ENCODE measurements at places on chromosomes 4 and X.

DNA sequence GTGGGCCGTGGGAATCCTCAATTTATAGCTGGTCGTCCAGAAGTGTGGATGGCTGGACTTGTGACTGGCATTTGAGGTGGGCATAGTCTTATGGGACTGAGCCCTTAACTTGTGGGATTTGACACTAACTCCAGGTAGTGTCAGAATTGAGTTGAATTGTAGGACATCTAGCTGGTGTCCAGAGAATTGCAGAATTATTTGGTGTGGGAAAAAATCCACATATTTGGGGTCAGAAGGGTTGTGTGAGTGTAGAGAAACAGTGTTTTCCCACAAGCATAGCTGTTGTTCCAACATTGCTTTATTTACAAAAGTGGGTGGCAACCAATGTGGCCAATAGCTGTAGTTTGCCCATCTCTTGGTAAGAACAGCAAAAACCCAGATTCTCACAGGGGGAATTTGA, 91.3 kb downstream of the MOSPD2 start:
- peak; percentile 16 for DNase-seq

DNA sequence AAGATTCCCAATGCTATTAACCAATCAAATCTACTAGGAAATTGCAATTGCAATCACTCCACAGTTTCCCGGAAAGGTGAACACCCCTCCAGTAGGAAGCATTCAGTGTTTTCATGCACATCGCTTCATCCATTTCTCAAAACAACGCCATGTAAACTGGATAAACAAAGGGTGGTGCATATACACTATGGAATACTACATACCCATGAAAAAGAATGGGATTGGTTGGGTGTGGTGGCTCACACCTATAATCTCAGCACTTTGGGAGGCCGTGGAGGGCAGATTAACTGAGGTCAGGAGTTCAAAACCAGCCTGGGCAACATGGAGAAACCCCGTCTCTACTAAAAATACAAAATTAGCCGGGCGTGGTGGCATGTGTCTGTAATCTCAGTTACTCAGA, 29.1 kb downstream of the DHRSX start:
- no peak for DNase-seq

- DNase-seq: no peak
These were observed 48.4 kb downstream of the ANXA3 start for GRCh38 chr4:78599931-78600375.

DNA sequence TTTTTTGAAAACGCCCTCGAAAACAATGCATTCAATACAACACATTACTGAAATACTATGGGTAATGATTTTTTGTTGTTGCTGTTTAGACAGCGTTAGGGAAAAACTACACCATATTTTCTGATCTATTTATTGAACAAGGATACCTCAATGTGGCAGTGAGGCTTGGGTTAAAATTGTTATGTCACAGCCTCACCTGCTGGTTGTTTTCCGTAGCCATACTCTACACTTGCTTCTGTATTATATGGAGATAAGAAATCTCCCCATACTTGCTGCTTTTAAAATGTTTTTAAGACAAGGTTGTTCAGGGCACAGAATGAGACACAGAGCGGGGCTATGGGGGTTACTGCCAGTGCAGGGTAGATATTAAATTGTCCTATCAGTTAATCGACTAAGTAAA, 221.6 kb upstream of the FTHL17 start:
- no peak for DNase-seq

DNA sequence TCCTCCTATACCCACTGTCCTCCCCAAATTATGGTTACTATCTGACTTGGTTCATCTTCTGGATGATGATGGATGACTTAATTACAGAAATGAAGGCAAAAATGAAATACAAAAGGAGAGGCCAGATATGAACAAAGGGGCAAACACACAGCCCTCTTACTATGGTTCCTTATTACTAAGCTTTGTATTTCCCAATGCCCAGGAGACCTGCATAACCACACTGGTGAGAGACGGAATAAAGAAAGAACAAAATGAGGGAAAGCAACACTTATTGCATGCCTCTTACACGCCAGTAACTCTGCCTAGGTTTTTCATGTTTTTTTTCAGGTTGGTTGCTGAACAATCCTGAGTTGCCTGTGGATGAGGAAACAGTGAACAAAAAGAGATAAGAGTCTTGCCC, 120.5 kb downstream of the SLC10A7 start:
- DNase-seq: no peak

DNA sequence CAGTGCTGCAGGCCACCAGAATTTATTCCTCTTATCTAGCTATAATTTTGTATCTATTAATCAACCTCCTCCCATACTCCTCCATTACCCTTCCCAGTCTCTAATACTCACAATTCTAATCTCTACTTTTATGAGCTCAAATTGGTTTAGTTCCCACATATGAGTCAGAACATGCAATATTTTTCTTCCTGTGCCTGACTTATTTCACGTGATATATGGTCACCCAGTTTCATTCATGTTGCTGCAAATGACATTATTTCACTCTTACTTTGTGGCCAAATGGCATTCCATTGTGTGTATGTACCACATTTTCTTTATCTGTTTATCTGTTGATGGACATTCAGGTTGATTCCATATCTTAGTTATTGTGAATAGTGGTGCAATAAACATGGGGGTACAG, 483.5 kb downstream of the ACTRT1 start:
- DNase-seq: no peak

GRCh38 chr4:137430171-137430570, 102.1 kb downstream of the PCDH18 start:
- DNase-seq: no peak

GRCh38 chrX:96591421-96591820, 93.2 kb upstream of the DIAPH2 start:
- no peak for DNase-seq

GRCh38 chr4:158094413-158095134, 78.3 kb downstream of the GASK1B start:
- no peak for DNase-seq

DNA sequence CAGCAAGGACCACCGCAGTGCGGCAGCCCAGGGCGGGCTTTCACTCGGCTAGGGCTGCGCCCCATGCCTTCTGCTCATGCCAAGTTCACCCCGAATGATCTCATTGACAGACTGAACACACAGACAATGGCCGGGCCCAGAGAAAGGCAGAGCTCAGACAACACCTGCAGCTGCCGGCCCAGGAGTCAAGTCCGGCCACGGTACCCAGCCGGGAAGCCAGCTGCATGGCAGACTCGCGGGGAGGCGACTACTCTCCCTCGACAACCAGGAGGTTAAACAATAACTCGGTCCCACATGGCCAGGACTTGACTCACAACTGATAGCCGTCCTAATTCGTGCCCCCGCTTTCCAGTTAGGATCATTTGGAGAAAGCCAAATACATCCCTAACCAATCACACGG, 50.4 kb downstream of the ABLIM2 start:
- DNase-seq: no peak

GRCh38 chrX:925652-926061, 286.8 kb downstream of the CRLF2 start:
- DNase-seq: no peak

GRCh38 chr4:147546349-147546748, 65.5 kb downstream of the EDNRA start:
- peak; percentile 71 for DNase-seq

GRCh38 chr4:152223600-152223999, 312.3 kb downstream of the FBXW7 start:
- DNase-seq: no peak

- no peak for DNase-seq
These were observed 254.6 kb downstream of the CHIC1 start for GRCh38 chrX:73817393-73818199.

DNA sequence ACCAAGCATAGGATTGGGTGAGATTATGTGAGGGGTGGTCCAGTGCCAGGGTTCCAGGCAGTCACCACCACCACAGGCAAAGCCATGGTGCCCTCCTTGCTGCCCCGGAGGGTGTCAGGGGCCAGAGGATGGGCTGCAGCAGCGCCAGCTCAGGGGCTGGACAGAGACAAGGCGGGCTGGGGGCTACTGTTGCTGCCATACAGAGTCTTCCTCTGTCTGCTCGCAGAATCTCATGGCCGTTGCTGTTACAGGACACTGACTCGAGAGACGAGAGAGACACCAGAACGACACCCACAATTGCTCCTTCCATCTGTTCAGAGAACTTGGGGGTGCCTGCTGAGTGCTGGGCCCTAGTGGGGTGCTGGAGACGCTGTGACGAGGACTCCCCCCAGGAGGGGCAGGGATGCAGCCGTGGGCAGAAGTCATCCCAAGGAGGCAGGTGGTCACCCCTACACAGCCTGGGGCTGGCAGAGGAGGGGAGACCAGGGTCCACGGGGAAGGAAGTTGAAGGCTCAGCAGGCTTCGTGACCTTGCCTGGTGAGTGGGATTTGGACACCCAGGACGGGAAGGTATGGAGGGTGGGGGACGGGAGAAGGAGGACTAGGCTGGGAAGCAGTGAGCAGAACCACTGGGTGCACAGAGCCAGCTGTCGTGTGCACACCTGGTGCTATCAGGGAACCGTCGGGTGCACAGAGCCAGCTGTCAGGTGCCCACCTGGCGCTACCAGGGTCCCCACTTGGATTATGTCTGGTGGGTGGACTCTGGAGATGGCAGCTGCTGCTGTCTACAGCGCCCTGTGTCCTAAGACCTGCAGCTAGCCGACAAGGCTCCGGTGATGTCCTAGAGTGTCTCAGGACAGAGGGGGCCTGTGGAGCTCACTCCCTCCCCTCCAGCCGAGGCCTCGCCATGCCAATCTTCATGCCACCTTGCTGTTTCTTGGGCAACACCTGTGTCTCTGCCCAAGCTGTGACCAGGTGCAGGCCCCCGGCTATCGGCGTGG, 43.9 kb upstream of the HMX1 start:
- DNase-seq: no peak

DNA sequence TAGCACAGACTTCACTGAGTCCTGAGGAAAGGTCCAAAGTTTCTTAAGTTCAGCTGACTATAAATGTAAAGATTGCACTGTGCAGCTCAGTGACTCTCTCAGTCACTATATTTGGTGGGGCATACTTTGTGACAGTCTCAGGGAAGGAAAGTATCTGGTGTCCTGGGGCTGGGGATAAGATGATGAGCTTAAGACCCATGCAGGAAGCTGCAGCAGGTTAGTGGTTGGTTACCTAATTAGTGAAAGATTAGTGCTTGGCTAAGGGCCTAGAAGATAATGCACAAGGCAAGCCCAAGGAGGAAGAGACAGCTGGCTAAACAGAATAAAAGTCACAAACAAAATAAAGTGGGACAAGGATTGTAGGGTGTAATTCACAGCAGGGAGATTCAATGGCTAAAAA, 25.4 kb upstream of the SLITRK4 start:
- no peak for DNase-seq

- DNase-seq: no peak
These were observed 151.3 kb upstream of the LEF1 start for GRCh38 chr4:108320061-108320460.

- no peak for DNase-seq
These were observed 284.2 kb upstream of the F9 start for GRCh38 chrX:139246295-139246694.

GRCh38 chr4:68987007-68987406, 35.4 kb upstream of the UGT2A3 start:
- no peak for DNase-seq

- no peak for DNase-seq
These were observed 74.0 kb upstream of the NUDT6 start for GRCh38 chr4:122996350-122996749.

DNA sequence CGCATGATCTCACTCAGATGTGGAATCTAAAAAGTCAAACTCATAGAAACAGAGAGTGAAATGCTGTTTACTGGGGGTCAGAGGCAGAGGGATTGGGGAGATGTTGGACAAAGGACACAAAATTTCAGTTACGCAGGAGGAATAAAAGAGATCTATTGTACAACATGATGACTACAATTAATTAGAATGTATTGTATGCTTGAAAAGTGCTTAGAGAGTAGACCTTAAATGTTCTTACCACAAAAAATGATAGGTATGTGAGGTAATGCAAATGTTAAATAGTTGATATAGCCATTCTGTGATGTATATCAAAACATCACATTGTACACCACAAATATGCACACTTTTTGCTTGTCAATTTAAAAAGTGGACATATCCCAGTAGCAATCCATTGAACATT, 36.1 kb upstream of the PHKA2 start:
- DNase-seq: no peak

- DNase-seq: no peak
These were observed 125.2 kb downstream of the NEXMIF start for GRCh38 chrX:74800062-74800461.

- DNase-seq: no peak
These were observed at the start of gene CPZ for GRCh38 chr4:8592366-8593263. TSS of gene CPZ (plus strand) at chr4:8592765. CDS start at chr4:8592834, 69 bp downstream.

GRCh38 chrX:6149060-6149872, 79.4 kb downstream of the NLGN4X start:
- DNase-seq: no peak

DNA sequence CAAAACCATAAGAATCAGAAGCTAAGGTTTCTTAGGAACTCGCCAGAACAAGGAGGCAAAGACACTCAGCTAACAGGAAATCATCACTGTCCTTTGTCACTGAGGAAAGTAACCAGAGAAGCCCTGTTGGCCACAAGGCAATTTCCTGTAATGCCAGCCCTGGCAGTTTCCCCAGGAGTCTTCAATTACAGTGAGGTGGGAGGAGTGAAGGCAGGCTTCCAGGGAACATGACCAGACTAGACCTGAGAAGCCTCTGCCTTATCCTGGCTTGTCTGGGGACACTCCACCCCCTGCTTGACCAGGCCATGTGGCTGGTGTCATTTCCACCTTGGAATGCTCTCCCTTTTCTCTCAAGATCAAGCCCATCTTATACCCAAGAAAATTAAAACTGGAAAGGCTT, 125.3 kb downstream of the COL4A6 start:
- no peak for DNase-seq

DNA sequence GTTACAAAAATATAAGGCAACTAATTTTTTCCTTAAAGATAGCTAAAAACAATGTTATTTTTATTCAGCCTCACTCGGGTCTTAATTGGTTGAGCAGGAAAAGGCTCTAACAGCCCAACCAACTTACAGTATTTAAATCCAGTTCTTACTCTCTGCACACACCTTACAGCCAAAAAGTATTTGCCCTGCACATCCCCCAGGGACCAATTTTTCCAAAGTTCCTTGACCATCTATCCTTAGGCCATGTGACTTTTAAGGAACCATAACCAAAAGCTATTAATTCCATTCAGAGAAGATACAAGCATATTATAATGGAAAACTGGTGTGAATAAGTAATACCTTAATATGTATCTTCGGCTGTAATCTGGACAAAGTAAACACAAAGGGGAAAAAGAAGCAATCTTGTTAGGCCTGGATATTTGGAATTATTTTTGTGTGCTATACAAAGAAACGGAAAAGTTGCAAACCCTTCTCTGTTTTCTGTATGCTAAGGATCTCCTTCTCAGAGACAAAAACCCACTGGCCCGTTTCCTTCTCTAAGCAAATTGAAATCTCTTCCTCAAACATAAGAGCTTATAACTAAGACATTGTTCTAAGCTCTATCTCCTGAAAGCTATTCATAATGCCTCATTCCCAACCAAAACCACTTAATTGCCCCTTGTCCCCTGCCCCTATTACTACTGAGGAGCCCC, 1.0 kb upstream of the THAP9 start:
- DNase-seq: no peak

GRCh38 chrX:85221361-85221760, 22.2 kb downstream of the SATL1 start:
- DNase-seq: no peak

- no peak for DNase-seq
These were observed 28.8 kb downstream of the FGFR3 start for GRCh38 chr4:1821679-1822567.

- DNase-seq: no peak
These were observed 60.6 kb downstream of the GABRA2 start for GRCh38 chr4:46329118-46329976.
